ENCODE measurements at places on chromosomes 12 and 14. TPM values are rescaled to one million over a fixed set of nuclear protein-coding genes. Genes with fewer than 3 reads are reported as not detected.

DNA sequence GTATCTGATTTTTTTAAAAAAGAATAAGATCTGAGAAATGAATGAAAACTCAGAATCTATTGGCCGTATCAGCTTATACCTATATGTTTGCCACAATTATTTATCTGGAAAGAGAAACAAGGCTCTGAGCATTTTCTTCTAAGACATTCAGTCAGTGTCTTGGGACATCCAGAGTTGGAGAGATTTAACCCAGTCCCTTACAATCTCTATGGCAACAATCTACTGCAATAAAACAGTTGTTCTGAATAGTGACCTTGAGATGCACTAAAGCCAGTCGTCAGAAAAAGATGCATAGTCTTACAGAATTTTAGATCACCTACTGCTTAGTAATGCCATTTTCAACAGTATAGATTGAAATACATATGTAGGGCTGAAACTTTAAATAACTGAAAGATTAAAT is 52.0 kb upstream of the SOCS2 start:
- no peak for DNase-seq

GRCh38 chr12:119710374-119710964 is 42.5 kb downstream of the PRKAB1 start:
- no peak for DNase-seq

DNA sequence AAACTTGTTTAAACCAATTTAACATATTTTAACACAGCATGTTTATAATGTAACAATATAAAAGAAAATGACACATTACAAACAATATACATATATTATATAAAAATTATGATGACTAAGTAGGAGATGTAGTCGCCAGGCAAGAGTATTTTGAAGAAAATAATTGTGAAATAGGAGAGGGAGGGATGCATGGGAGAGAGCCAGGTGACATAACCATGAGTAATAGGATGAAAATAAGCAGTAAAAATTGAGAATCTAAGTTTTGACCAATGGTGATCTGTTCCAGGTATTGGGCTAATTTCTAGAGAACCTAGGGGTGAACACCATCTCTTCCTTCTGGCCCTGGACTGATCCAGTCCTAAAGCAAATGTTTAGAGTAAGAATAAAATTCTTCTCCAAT is 315.2 kb upstream of the G2E3 start:
- no peak for DNase-seq

DNA sequence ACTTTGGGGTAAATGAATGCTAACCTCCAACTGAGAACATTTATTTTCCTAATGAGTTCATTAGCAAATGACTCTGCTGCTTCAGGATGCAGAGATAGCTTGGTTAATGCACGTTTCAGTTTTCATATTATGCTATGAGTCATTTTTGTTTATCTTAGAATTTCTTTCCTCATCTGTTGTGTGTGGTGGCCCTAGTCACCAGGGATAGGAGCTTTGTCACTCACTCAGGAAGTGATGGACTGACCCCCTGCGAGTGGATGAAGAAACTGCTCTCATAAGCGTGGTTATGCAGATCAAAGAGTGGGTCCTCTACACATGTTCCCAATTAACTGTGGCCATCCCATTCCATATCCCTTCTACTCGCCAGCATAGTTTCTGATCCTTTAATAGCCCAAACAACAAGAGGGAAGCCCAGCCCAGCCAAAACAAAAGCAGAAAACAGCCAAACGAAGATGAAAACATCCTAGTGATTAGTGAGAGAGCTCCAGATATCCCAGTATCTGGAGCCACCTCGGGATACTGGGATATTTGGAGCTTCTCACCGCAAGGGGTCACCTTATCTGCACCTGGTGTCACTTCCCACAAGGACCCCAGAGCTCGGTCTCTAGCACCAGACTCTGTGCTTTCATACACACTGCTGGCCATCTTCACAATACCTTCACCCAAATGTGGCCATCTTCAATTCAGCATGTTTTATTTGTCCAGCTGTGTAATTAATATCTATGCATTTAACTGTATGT is 8.6 kb downstream of the TC2N start:
- DNase-seq: no peak

- DNase-seq: peak; percentile 34
Observed at GRCh38 chr14:80850197-80850814, 91.2 kb downstream of the CEP128 start.

DNA sequence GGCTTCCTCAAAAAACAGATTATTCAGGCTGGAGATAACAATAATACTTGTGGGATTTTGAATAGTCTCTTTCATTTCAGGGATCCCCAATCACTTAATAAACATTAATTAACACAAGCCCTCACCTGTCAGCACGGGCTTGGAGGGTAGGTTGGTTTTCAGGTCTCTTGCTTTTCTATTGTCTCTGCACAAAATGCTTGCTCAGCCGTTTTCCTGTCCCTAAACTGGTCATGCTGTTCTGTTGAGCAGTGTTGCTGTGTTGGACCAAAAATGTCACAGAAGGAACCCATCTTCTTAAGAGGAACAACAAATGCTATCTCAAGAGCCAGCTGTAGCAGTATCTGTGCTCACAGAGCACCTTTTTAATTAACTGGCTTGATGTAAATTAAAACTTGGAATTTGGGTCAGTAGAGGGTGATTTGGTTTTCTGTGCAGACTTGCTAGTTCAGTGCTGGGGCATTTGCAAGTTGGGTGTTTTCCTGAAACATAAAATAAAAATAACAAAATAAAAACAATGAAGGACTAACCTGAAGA is 231.8 kb upstream of the CRY1 start:
- no peak for DNase-seq

DNA sequence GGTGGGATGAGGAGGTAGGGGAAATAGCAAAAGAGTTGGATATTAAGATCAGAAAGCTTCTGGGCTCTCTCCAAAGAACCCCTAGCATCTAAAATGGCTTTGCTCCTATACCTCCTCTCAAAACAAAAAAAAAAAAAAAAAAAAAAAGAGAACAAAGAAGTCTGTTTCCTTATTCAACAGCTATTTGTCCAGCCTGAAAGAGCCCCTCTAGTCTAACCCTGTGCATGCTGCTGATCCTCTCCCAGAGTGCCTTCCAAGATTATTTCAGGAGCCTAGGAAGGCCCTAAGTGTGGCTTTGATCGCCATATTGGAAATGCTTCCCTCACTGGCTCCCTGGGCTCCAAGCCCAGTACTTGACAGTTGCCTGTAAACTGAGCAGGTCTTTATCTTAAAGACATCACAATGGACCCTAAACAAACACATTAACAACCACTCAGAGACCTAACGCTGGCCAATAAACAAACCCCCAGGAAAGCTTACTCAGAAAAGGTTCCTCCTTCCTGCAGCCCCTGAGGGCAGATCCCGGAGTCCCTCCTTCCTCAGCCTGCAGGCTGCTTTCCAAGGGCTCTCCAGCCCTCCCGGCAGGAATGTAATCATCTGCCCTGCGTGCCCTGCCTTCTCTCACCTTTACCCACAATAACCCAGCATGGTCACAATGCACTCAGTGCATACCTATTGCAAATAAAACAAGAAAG is 17.4 kb upstream of the COL2A1 start:
- no peak for DNase-seq

DNA sequence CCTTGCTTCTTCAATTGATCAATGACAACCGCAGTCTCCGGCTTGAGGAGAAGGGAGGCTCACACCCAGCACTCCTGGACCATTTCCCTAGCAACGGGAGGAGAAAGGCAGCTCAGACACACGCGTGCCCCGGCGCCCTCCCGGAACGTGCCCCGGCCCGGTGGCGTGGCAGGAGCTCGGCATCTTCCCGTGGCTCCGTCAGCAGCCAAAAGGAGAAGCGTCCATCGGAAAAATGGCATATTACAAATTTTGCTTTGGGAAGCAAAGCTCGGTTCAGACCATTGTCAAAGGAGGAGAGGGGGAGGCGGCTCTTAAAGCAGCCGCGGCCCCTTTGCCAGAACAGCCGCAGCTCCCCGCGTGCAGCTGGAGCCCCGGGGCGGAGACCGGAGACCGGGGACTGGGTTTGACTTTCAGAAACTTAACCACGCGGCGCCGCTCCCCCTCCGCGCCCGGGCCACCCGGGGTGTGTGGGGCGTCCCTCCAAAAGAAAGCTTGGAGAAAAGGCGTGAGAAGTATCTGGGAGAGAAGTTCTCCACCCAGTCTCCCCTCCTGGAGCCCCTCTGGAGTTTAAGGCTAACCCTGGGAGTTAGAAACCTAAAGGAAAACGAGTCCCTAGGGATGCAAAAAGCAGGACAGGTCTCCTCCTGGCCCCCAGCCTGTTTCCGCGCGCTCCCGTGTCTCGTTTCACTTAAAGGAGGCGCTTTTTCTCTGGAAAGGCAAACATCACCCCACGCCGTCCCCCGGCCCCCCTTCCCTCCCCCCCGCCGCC is 545 bp downstream of the PPFIA2 start:
- DNase-seq: peak; percentile 57

- DNase-seq: peak; percentile 20
Observed at GRCh38 chr12:71475280-71475679, 35.7 kb downstream of the LGR5 start.

- DNase-seq: peak; percentile 67
Observed at GRCh38 chr12:45730348-45731189, 1.1 kb downstream of the ARID2 start.

GRCh38 chr12:125455556-125455955 is 390.3 kb downstream of the AACS start:
- no peak for DNase-seq

- DNase-seq: no peak
Observed at GRCh38 chr12:84198294-84198946, 714.2 kb downstream of the SLC6A15 start.

DNA sequence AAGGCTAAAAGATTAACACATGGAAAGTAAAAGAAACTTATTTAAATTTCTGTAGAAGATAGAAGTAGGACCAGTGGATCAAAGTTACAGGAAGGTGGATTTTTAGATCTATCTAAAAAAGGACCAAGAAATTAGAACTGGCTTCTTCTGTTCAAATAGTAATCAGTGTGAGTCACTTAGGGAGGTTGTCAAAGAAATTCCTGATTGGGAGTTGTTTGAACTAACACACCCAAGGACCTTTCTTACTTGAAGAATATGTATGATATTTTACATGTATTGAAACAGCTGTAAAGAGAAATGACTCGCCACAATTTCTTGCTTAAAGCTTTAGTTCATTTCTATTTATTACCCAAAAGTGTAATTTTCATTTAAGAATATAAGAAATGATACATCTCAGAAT is 256.9 kb downstream of the RAD51B start:
- DNase-seq: no peak

DNA sequence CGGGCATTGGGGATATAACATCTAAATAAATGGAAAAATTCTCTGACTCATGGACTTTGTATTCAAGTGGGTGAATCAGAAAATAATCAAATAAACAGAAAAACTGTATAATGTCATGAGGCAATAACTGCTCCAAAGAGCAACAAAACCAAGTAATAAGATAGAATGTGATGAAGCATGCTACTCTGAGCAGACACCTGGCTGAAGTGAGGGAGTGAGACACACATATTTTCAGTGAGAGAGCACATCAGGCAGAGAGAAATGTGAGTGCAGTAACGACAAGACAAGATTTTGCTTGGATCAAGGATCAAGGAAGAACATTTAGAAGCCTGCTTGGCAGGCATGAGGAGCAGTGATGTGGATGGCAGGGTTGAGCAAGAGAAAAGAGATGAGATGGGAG is 75.8 kb upstream of the CCDC91 start:
- DNase-seq: no peak

DNA sequence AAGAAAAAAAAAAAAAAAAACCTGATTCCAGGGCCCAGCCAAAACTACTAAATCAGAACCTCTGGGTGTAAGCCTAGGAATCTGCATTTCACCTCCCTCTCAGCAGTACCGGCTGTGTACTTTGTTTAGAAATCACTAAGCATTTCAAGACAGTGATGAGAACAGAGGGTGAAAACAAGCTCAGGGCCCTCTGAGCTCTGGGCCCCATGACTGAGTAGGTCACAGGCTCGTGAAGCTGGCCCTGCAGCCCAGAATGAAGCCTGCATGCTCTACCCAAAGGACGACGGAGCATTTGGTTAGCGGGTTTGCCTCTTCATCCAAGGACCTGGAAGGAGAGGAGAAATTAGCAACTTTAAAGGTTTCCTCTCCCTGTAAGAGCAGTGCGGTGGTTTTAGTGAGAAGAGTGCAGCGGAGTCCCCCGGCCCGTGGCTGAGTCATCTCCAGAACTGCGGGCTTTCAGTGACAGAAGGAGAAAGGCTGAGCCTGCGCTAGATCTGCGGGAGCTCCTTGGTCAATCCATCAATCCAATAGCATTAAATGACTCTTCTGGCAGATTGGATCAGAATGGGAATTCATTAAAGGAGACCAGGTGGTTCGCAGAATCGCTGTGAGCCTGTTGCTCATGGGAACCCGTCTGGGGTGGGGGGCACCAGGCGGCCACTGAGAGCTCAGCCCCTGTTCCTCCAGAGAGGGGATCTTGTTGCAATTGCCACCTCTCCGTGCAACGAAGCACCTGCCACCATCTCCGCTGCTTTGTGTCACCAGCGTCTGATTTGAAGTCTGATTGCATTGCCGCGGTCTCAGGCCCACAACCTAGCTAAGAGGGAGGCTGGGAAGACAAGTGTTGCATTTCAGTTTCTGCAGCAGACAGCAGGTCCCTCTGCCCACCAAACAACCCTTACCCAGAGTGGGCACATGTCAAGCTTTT is 7.3 kb downstream of the IL31 start:
- DNase-seq: no peak

- no peak for DNase-seq
Observed at GRCh38 chr14:74605531-74606223, 6.4 kb downstream of the LTBP2 start.

DNA sequence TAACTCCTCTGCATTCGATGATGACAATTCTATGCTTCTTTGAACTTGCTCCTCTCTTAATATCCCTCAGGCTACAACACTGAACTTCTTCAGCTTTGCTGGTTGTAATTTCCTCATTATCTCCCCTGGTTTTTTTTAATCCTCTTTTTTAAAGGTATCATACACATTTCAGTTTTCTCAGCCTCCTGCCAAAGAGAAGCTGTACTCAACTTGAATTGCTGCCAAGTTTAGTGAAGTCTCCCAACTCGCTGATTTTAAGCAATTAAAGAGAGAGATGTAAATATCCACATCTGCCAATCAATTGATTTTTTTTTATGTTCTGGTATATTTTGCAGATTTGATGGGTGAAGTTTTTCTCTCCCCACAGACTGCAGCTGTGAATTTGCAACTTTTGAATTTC is 817.8 kb downstream of the GALC start:
- no peak for DNase-seq

- peak; percentile 28 for DNase-seq
Observed at GRCh38 chr12:64082866-64083268, 139.2 kb downstream of the KICS2 start.

GRCh38 chr14:88856786-88857366 is 32.4 kb downstream of the TTC8 start:
- DNase-seq: no peak

DNA sequence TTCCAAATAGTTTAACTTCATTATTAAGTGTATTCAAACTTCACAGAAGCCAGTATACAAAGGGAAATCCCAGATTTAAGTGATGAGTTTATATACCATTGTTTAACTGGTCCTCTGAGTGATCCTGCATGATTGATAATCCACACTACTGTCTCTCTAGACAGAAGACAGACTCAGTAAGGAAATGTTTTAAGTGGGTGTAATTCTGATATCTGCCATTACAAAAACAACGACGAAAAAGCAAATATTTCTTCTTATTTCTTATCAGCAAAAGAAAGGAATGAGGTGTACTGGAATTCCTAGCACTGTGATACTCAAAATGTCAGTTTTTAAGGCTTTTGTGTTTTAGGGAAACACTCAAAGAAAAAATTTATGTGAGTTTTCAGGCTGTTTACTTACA is 127.5 kb downstream of the GPHN start:
- DNase-seq: no peak

GRCh38 chr12:104586351-104586919 is 129.7 kb downstream of the CHST11 start:
- no peak for DNase-seq

The GLT8D2 gene
- polyA plus RNA-seq: 58.1 TPM

The RPGRIP1 gene
- not detected for polyA plus RNA-seq

The AMDHD1 gene
- 0.08 TPM for polyA plus RNA-seq

The ZNF268 gene
- not detected for polyA plus RNA-seq

The GPD1 gene
- 29.1 TPM for polyA plus RNA-seq

The IFNG-AS1 gene
- polyA plus RNA-seq: 0.86 TPM

The RNASE3 gene
- 0.63 TPM for polyA plus RNA-seq

Data from muscle of arm (tissue), 14 donors.